ENCODE measurements at places on chromosomes 3 and 15. TPM values are rescaled to one million over a fixed set of nuclear protein-coding genes. Genes with fewer than 3 reads are reported as not detected.

The PLA2G4B gene
- 3.5 TPM for total RNA-seq

The FOXB1 gene
- total RNA-seq = not detected

The ITIH4 gene
- 9.5 TPM for total RNA-seq

The C3orf80 gene
- total RNA-seq = 2.5 TPM

The NAALADL2 gene
- 22.7 TPM for total RNA-seq

The ZNF35 gene
- total RNA-seq = 6.8 TPM

The TMF1 gene
- 15.5 TPM for total RNA-seq

The SNX33 gene
- total RNA-seq = 26.5 TPM

The VPS13C gene
- total RNA-seq = 79.0 TPM

The IL17RC gene
- 74.4 TPM for total RNA-seq

The PSTPIP1 gene
- 7.9 TPM for total RNA-seq

The INTS14 gene
- 39.5 TPM for total RNA-seq

The SNX22 gene
- total RNA-seq = not detected

The GOLGA8S gene
- not detected for total RNA-seq

The CIB2 gene
- 8.4 TPM for total RNA-seq

The LRRIQ4 gene
- not detected for total RNA-seq

The VEPH1 gene
- 0.20 TPM for total RNA-seq

The CLDN1 gene
- total RNA-seq = not detected

The PSMA4 gene
- 113 TPM for total RNA-seq

The TGM5 gene
- total RNA-seq = 12.1 TPM

The SLC2A2 gene
- not detected for total RNA-seq

The PATL2 gene
- 40.0 TPM for total RNA-seq

The TGM4 gene
- not detected for total RNA-seq

The RPL35A gene
- total RNA-seq = 287 TPM

The LRTM1 gene
- not detected for total RNA-seq

The C3orf22 gene
- total RNA-seq = not detected

The P3H2 gene
- total RNA-seq = 26.6 TPM

The CFAP92 gene
- 0.95 TPM for total RNA-seq

The CP gene
- 0.80 TPM for total RNA-seq

The SEC22A gene
- 4.5 TPM for total RNA-seq

The SLC6A11 gene
- not detected for total RNA-seq

The TMEM212 gene
- total RNA-seq = not detected

The PLSCR5 gene
- total RNA-seq = not detected

The FGF7 gene
- total RNA-seq = 18.1 TPM

The GOLGA8M gene
- not detected for total RNA-seq

The GOLGA6B gene
- total RNA-seq = not detected

The POPDC2 gene
- total RNA-seq = 15.0 TPM

The MLF1 gene
- 3.4 TPM for total RNA-seq

The RBP2 gene
- total RNA-seq = 3.4 TPM

The HIGD1A gene
- total RNA-seq = 390 TPM

The ADAMTS7 gene
- total RNA-seq = 0.95 TPM

The SNTN gene
- not detected for total RNA-seq

The IGSF11 gene
- 0.37 TPM for total RNA-seq

The IMPDH2 gene
- 73.7 TPM for total RNA-seq

The CMSS1 gene
- 29.9 TPM for total RNA-seq

The TNIK gene
- 32.9 TPM for total RNA-seq

The BFSP2 gene
- not detected for total RNA-seq

The ERICH6 gene
- not detected for total RNA-seq

The TSPAN3 gene
- total RNA-seq = 581 TPM

The TEX55 gene
- not detected for total RNA-seq

The SPTSSB gene
- total RNA-seq = not detected

The NUP210 gene
- 202 TPM for total RNA-seq

The SKOR1 gene
- total RNA-seq = not detected

The CYB561D2 gene
- 53.9 TPM for total RNA-seq

The RYK gene
- 44.4 TPM for total RNA-seq

The LYZL4 gene
- total RNA-seq = not detected

The SRGAP3 gene
- total RNA-seq = 33.8 TPM

The LHFPL4 gene
- 0.14 TPM for total RNA-seq

Measured in transverse colon (tissue), 4 donors.